Stomach (tissue), 19 donors: ENCODE measurements at places on chromosomes 5 and 9.

DNA sequence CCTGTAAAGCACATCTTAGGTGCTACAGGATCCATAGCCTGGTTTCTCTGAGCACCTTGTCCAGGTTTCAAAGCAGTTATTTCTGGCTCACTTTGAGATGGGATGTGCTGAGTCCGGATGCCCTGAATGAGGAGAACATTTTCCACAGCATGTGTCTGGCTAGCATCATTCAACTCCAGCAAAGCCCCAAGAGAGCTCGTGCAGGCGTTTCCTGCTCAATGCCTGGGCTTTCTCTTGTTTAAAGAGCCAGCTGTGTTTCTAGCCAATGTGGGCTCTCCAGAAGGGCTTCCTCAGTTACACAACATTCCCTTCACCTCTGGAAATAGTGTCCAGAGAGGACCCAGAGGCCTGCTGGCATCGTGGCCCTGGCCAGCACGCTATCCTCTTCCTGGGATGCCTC is 411.7 kb downstream of the DMAC1 start:
- DNase-seq, result no peak

- no peak for DNase-seq
These were observed 7.7 kb downstream of the FAM219A start for GRCh38 chr9:34450644-34451043.

DNA sequence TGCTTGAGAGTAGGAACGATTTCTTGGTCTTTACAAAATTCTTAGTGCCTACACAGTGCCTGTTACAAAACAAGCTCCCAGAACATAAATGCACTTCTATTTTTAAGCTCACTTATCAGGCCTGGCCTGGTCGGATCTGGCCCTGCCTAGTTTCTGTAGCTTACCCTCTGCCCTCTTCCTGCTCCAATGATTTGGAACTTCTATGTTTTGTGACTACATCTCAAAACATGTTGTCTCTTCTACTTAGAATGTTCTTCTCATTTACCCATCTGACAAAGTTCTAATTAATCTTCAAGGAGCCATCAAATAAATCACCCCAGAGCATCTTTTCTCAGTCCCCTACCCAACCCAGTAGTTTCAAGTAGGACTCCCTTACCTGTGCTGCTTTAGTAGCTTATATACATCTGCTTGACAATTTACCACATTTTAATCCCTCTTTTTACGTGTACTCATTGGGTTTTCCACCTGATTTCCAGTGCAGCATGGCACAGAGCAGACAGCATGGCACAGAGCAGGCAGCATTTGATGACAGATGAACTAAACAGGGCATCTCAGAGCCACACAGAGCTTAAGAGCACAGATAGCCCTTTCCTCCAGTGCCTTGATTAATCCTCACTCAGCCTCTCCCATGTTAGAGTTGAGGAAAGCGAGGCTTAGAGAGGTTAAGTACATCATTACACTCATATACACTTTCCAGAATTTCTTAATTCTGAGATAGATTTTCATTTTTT is 171.9 kb downstream of the MAPKAP1 start:
- DNase-seq, result no peak

DNA sequence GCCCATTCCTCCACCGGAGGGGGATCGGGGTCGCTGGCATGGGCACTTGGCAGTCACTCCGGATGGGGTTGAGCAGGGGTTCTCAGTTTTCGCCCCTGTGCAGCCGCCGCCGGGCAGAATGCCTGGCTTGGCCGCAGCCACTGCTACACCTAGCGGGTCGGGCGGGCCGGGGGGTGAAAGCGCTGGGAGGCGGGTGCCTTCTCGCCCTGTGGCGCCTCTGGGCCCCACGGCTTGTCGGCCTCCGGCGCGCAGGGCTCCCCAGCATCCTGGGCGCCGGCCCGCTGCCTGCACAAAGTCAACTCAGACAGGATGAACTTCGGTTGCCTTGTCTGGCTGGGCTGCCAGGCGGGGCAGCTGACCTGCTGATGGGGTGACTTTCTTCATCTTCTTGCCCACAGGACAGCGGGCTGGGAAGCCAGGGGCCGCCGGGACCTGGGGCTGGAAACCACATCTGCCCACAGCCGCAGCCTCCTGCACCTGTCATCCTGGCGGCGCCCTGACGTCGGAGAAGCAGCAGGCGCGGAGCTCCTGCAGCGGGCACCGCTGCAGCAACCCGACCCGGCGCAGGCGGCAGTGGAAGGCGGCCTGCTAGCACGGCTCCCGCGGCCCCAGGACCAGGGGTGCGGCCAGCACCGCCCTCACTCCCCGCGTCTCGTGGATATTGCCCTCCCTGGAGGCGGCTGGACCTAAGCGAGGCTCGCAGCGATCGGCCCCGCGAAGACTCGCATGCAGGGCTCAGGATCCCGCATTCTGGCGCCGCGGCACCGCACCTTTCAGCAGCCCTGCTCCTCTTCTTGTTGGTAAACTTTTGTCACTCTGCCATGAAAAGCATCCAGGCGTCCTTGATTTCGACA is 1.3 kb upstream of the ANKRD18A start:
- peak; percentile 34 for DNase-seq

DNA sequence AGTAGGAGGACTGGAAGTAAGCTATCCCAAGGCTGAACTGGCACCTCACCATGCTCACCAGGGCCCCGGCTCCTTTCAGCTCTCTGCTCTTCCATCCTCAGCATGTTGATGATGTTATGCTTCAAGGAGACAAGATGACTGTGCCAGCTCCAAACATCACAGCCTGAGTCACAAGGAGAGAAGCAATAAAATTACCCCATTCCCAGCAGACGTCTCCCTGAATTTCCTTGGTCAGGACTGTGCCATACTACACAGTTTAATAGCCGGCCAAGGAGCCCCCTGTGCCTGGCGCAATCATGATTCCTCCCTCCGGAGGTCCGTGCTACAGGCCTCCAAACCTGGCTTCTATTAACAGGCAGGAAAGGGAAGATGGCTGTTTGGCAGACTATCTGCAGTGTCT is 51.2 kb upstream of the ROR2 start:
- DNase-seq, result no peak

GRCh38 chr9:134709512-134710270 is 68.1 kb downstream of the COL5A1 start:
- no peak for DNase-seq

DNA sequence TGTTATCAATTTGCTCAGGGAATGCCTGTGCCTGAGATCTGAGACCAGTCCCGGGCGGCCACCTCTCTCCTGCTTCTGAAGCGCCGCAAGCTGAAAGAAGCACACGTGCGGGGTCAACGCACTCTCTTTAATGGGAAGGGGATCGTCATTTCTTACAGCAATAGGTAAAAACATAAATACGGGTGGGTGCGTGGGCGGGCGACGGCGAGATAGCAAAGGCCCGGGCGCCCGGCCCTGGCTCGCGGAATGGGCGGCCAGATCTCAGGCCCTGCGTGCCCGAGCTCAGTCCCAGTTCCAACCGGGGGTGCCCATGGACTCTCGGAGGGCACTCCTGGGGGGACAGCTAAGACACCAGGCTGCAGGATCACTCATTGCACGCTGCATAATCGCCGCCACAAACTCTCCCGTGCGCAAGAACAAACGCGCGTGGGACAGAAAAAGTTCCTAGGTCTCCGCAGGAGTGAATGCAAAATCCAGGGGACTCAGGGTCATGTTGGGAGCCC is 3.0 kb downstream of the NKX2-5 start:
- DNase-seq, result no peak

DNA sequence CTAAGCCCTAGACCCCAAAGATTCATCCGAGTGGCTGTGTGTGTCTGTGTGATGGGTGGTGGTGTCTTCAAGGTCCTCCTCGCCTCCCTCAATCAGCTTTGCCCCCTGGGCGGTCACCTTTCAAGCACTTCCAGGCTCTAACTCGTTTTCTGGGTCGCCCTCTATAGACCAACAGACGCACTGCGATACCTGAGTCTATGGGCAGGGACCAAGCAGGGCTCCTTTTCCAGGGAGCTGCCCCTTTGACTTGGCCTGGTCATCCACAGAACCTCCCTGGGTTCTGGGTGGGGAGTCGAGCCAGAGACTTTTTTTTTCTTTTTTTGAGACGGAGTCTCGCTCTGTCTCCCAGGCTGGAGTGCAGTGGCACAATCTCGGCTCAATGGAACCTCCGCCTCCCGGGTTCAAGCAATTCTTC is 1.1 kb downstream of the SLC27A4 start:
- peak; percentile 72 for DNase-seq

GRCh38 chr5:178434016-178434761 is 156.0 kb downstream of the COL23A1 start:
- DNase-seq, result no peak

DNA sequence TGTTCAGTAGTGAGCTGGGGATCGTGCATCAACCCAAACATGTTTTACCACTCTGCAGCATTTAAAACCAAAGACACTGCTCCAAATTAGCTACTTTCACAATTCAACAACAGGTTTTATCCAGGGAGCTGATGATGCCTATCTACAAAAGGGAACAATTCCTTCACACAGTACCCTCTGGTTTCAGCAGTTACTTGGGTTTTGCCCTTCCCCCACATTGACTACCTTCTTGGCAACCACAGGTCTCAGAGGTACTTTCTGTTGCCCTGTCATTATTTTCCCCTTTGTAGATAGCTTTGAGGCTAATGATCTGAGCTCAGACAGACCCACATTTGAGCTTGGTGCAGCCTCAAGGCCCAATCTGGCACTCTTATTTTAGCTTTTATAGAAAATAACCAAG is 96.1 kb downstream of the WDR41 start:
- DNase-seq, result no peak

DNA sequence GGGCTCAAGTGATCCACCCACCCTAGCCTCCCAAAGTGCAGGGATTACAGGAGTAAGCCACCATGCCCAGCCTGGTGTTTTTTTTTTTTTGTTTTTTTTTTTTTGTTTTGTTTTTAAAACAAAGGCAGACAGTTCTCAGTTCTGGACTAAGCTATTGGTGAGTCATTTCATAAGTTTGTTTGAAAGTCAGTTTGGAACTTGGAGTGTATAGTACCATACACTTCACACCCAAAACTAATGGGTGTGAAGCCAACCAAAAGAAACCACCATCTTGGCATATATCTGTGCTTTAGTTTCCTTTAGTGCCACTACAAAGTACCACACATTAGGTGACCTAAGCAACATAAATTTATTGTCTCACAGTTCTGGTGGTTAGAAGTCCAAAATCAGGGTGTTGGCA is 13.4 kb downstream of the MAST4 start:
- no peak for DNase-seq

DNA sequence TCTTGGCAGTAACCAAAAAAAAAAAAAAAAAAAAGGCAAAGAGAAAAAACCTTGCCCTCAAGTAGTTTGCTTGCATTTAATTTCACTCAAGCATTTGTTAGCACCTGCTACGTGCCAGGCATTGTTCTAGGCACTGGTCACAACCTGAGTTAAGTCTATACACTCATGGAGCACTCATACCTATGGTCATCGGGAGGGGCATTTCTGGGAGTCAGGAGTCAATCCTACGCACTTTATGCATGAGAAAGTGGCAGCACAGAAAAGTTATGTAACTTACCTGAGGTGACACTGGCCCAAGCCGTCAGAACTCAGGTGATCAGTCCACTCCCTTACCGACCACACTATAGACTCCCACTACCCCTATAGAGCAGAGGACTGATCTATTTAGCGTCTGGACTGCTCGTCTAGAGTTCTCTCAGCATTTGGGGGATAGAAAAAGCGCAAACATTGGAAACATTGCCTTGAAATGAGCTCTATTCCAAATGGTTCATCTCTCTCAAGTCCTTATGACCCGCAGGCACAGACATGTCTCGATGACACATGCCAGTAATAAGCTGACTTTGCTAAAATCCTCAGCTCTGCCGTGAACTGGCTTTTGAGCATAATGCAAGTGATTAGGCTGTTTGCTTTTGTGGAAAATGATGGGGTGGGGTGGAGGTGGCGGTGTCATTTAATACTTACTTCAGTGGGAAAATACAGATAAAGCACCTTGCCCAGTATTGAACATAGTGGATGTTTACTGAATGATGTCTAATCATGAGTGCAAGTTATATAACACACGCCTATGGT is 160.2 kb downstream of the ARHGEF28 start:
- no peak for DNase-seq

- no peak for DNase-seq
These were observed 240.2 kb downstream of the RFK start for GRCh38 chr9:76153902-76154629.

GRCh38 chr5:174236070-174236469 is 190.6 kb downstream of the NSG2 start:
- no peak for DNase-seq

DNA sequence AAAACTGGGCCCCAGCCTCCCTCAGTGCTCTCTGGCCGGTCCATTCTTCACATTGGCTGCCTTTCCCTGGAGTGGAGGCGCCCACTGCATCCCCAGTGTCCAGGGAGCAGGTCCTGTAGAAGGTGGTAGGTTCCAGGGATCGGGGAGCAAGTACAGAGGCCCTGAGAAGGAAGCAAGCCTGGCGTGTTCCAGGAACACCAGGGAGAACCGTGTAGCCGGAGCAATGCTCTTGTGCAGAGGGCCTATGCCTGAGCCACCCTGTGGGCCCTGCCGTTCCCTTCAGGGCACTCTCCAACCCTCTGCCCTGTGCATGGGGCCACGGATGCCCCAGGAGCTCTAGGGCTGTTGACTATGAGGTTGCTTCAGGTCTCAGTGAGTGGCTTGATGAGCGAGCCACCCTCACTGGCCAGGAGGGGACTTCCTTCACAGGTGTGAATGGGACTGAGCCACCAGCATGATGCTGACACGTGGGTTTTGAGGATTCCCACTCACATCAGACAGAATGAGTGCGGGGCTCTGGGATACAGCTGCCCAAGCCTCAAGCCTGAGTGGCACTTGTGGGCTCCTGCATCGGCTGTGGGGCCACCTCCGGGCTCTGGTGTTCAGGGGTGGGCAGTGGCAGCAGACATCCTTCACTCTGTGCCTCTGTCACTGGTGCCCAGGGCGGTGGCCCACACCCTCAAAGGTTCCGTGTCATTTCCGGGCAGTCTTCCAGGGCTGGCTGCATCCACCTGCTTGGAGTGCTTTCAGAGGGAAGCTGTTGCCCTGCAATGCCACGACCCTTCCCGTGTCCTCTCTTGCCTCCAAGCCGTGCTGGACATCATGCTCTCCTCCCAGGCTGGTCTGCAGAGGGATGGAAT is 54.4 kb downstream of the ADAMTS2 start:
- DNase-seq, result no peak

- no peak for DNase-seq
These were observed 55.0 kb upstream of the IER5L start for GRCh38 chr9:129232839-129233591.

DNA sequence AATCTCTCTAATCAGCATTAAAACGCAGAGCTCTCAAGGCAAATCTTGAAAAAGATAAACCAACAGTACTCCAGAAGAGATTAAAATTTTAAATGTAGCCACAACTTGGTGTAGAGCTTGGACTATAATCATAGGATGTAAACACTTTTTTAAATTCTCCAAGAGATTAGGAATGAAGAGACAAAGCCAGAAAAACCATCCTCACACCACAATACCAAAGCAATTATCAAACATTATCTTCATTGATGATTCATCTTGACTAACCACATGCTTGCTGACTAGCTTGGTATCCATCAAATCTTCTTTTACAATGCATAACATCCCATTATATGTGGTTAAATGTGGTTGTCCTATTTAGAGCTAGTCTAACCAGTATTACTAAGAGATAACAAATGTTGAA is 815.1 kb downstream of the TLE1 start:
- no peak for DNase-seq
